Suppressor macrophage treated with lipopolysaccharide for 4 hours (primary cell): ENCODE measurements at places on chromosomes 3 and 15.

- DNase-seq: no peak
These were observed 157.8 kb downstream of the TIGIT start for GRCh38 chr3:114451561-114452018.

- no peak for DNase-seq
These were observed 29.7 kb upstream of the ARNT2 start for GRCh38 chr15:80374441-80374840.

DNA sequence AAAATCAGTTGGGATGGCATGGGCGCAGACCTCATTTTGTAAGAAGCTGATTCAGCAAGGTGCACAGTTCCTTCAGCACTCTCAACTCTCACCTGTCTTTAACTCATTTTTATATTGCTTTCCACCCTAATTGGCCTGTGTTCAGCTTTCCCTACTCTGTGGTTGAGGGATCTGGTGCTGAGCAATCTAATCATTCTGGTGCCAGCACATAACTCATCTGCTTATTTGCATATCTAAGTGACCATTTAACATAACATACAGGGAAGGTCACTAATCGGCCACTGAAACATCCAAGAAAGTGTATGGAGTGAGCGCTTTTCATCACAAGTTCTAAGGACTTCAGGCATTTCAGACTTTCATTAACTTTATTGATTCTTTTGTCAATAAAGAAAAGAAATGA lies 303.4 kb upstream of the ROPN1 start:
- no peak for DNase-seq

GRCh38 chr15:68302729-68303128 lies 25.2 kb downstream of the FEM1B start:
- no peak for DNase-seq

- DNase-seq: no peak
These were observed 51.9 kb upstream of the MUC13 start for GRCh38 chr3:124986192-124987143.

- DNase-seq: peak; percentile 53
These were observed 128.9 kb upstream of the BHLHE40 start for GRCh38 chr3:4850211-4850927.

- DNase-seq: no peak
These were observed 77.8 kb upstream of the TBC1D5 start for GRCh38 chr3:17820275-17820674.

- DNase-seq: no peak
These were observed 17.4 kb downstream of the CSPG4 start for GRCh38 chr15:75695220-75695619.

- peak; percentile 71 for DNase-seq
These were observed 19.7 kb upstream of the CLN6 start for GRCh38 chr15:68249058-68249713.

DNA sequence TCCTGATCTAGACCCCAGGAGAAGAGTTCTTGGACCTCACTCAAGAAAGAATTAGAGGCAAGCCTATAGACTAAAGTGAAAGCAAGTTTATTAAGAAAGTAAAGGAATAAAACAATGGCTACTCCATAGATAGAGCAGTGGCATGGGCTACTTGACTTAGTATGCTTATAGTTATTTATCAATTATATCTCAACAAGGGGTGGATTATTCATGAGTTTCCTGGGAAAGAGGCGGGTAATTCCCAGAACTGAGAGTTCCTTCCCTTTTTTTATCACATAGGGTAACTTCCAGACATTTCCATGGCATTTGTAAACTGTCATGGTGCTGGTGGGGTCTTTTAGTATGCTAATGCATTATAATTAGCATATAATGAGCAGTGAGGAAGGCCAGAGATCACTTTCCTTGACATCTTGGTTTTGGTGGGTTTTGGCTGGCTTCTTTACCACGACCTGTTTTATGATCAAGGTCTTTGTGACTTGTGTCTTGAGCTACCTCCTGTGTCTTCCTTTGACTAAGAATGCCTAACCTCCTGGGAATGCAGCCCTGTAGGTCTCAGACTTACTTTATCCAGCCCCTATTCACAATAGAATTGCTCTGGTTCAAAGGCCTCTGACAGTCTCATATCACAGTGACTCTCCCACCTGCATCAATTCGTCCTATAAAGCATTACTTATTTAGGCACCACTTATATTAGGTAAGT lies 35.3 kb upstream of the PLSCR2 start:
- peak; percentile 62 for DNase-seq

- no peak for DNase-seq
These were observed 300.7 kb downstream of the SHOX2 start for GRCh38 chr3:157805538-157805937.

GRCh38 chr3:14699643-14700042 lies 24.7 kb downstream of the C3orf20 start:
- no peak for DNase-seq

DNA sequence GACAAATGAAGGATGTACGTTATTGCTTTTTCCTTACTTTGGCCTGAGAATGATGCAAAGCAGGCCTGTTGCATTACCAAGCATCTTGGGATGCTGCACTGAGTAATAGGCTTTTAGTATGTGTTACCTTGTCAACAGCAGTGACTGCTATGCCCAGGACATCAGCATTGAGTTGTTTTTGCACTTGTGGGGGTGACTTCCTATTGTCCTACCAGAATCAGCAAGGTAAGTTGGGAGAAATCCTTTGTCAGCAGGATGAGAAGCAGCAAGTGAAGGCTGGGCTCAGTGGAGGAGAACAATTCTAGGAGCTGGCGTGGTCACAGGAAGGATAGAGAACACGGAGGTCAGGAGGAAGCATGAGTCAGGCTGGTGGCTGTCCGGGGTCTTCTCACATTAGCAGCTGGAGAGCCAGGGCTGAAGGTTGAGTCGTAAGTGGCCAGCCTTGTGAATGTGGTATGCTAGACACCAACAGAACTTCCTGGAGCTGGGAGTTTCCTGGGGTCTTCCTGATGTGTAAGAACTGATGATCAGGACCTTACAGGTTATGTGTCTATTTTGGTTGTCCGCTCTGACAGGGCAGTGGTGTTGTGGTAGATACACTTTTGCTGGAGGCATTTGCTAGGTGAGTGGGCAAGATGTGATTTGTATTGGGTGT lies 142.7 kb downstream of the FNDC3B start:
- peak; percentile 27 for DNase-seq

DNA sequence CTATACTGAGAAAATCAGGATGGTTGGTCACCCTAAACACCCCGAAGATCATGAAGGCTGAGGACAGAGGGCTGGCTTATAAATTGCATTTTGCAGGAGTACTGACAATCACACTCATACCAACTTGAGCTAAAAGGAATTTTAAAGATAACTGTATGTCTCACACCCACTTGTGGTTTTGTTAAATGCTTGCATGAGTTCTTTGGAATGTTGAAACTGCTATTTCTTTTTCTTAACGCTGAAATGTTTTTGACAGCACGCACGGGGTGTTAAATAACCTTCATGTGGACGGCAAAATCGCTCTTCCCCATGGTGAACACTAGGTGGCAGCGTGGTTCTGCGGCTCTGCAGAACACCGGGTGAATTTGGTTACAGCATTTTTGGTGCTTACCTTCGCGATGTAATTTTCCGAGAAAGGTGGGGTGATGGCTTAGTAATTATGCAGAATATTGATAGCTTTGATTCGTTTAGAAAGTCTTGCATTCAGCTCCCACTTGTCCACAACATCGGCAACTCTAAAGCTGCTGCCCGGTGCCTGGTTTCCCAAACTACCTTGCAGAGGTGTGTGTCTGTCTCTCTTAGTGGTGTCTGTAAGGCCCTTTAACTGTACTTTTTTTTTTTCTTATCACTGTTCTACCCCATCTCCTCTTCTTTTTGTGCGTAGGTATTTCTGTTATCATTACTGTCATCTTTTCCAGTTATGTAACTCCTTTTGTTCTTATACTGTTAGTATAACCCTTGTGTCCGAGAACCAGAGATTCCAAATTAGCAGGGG lies 51.7 kb downstream of the ARNT2 start:
- peak; percentile 83 for DNase-seq

DNA sequence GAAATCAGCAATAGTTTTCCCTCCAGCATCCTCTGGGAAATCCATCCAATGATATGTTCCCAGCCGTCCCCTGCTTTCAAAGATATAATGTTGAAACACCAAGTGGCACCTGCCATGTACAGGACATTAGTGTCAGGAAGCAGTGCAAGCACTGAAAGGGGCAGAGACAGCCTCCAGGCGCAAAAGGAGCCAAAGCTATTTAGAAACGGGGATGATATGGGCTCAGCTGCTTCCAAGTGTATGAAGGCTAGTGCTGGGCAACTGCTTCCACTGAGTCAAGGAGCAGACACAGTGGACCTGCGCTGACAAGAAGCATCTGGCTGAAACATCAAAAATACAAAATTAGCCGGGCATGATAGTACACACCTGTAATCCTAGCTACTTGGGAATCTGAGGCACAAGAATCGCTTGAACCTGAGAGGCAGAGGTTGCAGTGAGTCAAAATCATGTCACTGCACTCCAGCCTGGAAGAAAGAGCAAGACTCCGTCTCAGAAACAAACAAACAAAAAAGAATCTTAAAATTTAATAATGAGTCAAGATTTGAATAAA lies 119.7 kb downstream of the AQP9 start:
- no peak for DNase-seq

DNA sequence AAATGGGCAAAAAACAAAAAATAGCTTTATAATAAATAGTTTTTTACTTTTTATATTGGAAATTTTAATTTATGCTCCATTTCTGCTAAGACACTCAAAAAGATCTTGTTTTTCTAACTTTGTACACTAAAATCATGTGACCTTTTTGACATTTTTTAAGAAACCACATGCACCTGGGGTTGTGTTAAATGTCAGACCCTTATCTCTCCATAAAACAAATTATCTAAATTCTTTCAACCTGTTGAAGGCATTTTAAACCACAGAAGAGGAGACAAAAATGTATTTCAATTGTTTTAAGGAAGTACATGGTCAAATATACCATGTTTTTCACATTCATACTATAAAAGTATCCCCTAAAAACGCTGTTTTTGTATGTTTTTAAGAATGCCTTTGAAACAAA lies 29.2 kb downstream of the IFT80 start:
- no peak for DNase-seq

DNA sequence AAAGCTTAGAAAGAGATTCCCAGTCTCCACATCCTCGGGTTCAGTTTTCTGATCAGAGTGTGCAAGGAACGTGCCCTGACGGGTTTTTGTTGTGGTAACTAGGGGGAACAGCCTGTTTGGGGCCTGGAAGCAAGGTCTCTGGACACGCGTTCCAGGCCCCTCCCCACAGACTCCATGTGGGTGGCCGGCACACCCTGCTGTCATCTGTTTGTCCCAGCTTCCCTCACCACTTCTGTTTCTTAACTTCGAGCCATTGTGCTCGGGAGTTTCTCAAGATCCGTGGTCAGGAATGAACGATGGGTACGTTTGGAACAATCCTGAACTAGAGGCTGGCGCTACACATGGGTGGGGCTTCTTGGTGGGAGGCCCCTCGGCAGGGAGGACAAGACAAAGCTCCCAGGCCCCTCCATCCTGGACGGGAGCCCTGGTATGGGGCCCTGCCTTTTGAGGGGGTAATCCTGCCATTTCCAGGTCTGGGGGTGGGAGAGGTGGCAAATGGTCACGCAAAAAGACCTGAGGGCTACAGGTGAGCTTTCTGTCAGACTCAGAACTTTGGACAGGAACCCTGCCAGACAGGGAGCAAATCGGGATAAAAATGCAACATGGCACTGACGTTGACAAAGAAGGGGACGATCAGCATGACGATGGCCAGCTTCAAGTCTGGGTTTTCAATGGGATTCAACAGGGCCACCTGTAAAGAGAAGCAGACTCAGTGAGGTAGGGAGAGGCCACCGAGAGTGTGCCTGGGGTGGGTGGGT lies 8.5 kb upstream of the MUSTN1 start:
- DNase-seq: peak; percentile 39

GRCh38 chr3:105394177-105394576 lies 27.5 kb downstream of the ALCAM start:
- no peak for DNase-seq

GRCh38 chr3:169545606-169546005 lies 117.9 kb downstream of the MECOM start:
- DNase-seq: no peak

DNA sequence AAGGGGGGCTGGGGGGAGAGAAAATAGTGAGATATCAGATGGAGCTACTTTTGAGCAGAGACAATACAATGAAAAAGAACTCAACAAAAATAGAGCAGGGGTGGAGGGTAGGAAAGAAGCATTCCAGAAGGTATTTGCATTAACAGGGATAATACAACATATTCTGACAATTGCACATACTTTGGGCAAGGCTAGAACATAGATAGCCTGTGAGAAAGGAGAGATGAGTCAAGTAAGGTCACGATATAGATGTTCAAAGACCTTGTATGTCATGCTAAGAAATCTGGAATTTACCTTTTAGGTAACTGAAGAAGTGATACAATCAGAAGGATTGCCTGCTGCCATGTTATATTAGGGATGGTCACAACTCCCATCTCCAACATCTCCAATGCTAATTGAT lies 155.2 kb downstream of the GSK3B start:
- DNase-seq: no peak

DNA sequence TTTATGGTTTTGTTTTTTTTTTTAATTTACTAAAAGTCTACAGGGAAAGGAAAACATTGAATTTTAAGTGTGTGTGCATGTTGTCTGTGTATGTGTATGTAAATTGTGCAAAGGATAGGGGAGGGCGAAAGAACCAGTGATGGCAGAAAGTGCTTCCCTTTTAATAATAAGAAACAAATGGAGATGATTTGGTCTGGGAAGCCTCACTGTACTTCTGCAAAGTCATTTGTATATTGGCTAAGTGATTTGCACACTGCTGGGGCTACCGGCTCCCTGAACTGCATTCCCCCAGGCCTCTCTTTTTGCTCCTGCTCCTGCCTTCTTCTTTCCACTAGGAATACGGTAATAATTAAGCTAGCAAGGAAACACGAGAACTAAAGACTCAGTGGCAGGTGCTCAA lies 101.2 kb downstream of the CD47 start:
- peak; percentile 66 for DNase-seq

DNA sequence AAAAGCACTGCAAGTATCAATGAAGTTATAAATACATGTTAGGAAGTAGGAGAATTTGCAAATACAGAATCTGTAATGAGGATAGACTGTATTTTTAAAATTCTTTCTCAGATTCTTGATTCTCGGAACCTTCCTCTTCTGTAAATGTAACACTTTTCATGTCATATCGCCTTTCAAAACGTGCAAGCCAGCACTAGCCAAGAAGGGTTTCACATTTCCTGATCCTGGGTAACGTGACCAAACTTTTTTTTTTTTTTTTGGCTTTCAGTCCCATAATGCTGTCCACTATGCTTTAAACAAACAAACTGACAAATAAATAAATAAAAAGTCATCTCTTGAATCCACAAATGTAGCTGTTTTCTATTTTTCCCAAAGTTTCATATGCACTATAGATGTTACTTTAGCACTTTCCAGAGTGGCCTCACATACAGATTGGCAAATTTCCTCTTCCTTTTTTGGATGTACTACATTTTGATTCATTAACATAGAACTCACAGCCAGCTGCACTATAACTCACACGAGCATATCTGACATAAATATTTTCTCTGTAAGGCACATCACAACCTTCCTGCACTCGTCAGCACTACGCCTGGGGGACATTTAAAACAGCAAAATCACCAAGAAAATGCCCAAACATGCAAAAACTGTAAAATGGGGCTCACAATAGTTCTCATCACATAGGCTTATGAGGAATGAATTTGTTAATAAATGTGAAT lies 208.1 kb downstream of the OSBPL10 start:
- DNase-seq: no peak

- DNase-seq: no peak
These were observed 20.7 kb downstream of the RHCG start for GRCh38 chr15:89475661-89476060.

GRCh38 chr3:66565301-66565700 lies 64.5 kb upstream of the LRIG1 start:
- DNase-seq: no peak
